Activated T-helper 1 cell treated with anti-CD3 and anti-CD28 coated beads, Interleukin-12 subunit alpha, Interleukin-12 subunit beta, Interleukin-2, Interleukin-4 antibody, amounts not matched to agents 30 ng/mL and 10 ng/mL and 1 ng/mL, durations not matched to agents 14 hours and 24 hours and 36 hours (primary cell): ENCODE measurements at places on chromosomes 7 and 10.
A peak's percentile ranks its signal among the peaks of the same experiment; 100 is the strongest.

- no peaks in the 10 kb centered on the region for H3K27me3 ChIP-seq
- H3K4me3 ChIP-seq: no peak overlapping the region
Observed at GRCh38 chr10:124294811-124295770, 123.6 kb downstream of the OAT start.

DNA sequence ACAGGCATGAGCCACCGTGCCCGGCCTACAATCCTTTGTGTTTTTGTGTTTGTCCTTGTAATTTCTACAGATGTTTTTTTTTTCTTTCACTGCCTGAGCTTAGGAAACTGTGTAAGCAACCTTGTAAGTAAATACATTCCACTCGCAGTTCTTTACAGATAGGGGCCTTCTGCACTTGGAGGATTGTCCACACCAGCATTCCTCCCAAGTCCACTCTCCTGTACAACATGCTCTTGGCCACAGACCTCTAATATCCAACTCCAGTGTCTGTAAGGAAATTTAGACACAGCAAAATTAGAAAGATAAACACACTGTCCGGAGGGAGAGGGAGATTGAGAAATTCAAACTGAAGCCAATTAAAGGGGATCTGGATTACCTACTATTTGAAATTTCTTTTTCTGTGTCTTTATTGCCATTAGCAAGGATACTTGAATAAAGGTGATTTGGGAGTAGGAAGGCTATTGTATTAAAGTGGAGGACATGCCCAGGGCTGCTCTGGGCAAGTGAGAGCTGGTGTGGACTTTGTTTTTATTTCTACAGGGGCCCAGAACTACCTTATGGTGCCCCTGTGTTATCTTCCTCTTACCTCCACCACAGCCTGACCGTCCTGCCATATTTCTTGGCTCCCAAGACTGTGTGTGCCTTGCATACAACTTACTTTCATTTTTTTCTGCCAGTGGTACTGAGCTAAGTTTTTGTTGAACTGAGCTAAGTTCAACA, 9.7 kb downstream of the MXI1 start:
- H3K4me3 ChIP-seq: no peak overlapping the region
- H3K4me1 ChIP-seq: peaks cover 84% of the 10 kb centered on the region
- H3K36me3 ChIP-seq: peaks cover 22% of the 10 kb centered on the region
- no peaks in the 10 kb centered on the region for H3K27me3 ChIP-seq

GRCh38 chr7:133699386-133699785, 427.8 kb upstream of the LRGUK start:
- H3K27me3 ChIP-seq: peaks cover 2% of the 10 kb centered on the region
- no peak overlapping the region for H3K4me3 ChIP-seq

DNA sequence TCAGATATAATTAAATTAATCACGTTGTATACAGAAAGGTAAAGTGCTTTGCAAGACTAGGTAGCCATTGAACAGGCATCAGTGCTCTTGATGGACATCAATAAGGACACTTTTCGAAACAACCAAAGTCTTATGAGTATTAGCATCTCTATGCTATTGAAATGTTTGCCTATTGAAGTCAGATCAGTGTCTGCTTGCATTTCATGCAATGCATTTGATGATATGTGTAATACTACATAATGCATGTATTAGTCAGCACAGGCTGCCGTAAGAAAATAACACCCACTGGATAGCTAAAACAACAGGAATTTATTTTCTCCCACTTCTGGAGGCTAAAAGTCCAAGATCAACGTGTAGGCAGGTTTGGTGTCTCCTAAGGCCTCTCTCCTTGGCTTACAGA, 209.3 kb upstream of the PLXDC2 start:
- DNase-seq: no peak
- H3K4me3 ChIP-seq: no peak overlapping the region
- no peak overlapping the region for H3K27ac ChIP-seq
- H3K4me1 ChIP-seq: no peaks in the 10 kb centered on the region
- no peaks in the 10 kb centered on the region for H3K27me3 ChIP-seq
- H3K36me3 ChIP-seq: no peaks in the 10 kb centered on the region

- H3K4me1 ChIP-seq: peaks cover 8% of the 10 kb centered on the region
- no peak for DNase-seq
- H3K4me3 ChIP-seq: no peak overlapping the region
Observed at GRCh38 chr7:99840136-99840869, 12.5 kb downstream of the CYP3A43 start.

- peaks cover 11% of the 10 kb centered on the region for H3K27me3 ChIP-seq
- no peak overlapping the region for H3K27ac ChIP-seq
- no peak for DNase-seq
- no peak overlapping the region for H3K4me3 ChIP-seq
Observed at GRCh38 chr7:25574828-25575227, 346.5 kb upstream of the NPVF start.

- H3K36me3 ChIP-seq: no peaks in the 10 kb centered on the region
- no peak overlapping the region for H3K4me3 ChIP-seq
- no peak overlapping the region for H3K27ac ChIP-seq
- no peaks in the 10 kb centered on the region for H3K27me3 ChIP-seq
- H3K4me1 ChIP-seq: peaks cover 54% of the 10 kb centered on the region
Observed at GRCh38 chr10:23338155-23338828, 6.3 kb downstream of the C10orf67 start.

- H3K4me1 ChIP-seq: no peaks in the 10 kb centered on the region
- no peak overlapping the region for H3K27ac ChIP-seq
- no peaks in the 10 kb centered on the region for H3K36me3 ChIP-seq
- no peaks in the 10 kb centered on the region for H3K27me3 ChIP-seq
- H3K4me3 ChIP-seq: no peak overlapping the region
Observed at GRCh38 chr10:36017137-36017536, 375.0 kb upstream of the FZD8 start.

GRCh38 chr10:109219935-109220605, 703.2 kb downstream of the XPNPEP1 start:
- H3K27me3 ChIP-seq: no peaks in the 10 kb centered on the region
- no peak for DNase-seq
- H3K4me3 ChIP-seq: no peak overlapping the region
- H3K36me3 ChIP-seq: no peaks in the 10 kb centered on the region
- no peaks in the 10 kb centered on the region for H3K4me1 ChIP-seq

DNA sequence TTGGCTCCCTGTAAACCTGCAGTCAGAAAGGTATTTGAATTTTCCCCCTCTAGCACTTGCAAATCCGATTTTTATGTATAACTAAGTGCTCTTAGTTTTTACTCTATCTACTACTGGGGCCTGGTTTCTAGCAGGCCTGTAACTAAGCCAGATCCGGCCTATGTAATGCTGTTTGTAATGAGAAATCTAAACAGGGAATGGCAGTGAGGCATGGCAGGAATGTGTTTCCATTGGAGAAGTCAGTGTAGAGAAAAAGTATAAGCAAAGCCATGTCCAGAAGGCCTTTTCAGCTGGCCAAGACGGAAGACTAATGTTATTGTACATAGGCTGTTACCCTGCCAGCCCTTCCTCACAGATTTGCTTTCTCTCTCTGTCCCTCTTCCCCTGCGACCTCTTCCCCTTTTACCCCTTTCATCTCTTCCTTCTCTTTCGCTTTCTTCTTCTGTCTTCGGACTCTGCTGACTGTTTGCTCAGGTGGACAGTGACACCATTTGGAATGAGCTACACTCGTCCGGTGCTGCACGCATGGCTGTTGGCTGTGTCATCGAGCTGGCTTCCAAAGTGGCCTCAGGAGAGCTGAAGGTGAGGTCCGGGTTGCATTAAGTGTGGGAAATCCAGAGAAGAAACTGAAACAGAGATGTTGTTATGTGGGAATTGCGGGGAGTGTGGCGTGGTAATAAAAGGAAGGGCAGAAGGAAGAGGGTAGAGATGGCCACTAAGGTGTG, 297.5 kb downstream of the HDAC9 start:
- H3K4me3 ChIP-seq: no peak overlapping the region
- H3K27ac ChIP-seq: no peak overlapping the region
- no peaks in the 10 kb centered on the region for H3K36me3 ChIP-seq
- H3K27me3 ChIP-seq: no peaks in the 10 kb centered on the region
- H3K4me1 ChIP-seq: no peaks in the 10 kb centered on the region

- peaks cover 17% of the 10 kb centered on the region for H3K27me3 ChIP-seq
- H3K4me1 ChIP-seq: no peaks in the 10 kb centered on the region
Observed at GRCh38 chr10:118953598-118954393, 75.7 kb upstream of the NANOS1 start.

GRCh38 chr10:124650820-124651401, 93.3 kb downstream of the FAM53B start:
- peaks cover 79% of the 10 kb centered on the region for H3K4me1 ChIP-seq
- H3K4me3 ChIP-seq: peak overlapping the region; percentile 59
- no peaks in the 10 kb centered on the region for H3K27me3 ChIP-seq
- peaks cover 13% of the 10 kb centered on the region for H3K36me3 ChIP-seq

DNA sequence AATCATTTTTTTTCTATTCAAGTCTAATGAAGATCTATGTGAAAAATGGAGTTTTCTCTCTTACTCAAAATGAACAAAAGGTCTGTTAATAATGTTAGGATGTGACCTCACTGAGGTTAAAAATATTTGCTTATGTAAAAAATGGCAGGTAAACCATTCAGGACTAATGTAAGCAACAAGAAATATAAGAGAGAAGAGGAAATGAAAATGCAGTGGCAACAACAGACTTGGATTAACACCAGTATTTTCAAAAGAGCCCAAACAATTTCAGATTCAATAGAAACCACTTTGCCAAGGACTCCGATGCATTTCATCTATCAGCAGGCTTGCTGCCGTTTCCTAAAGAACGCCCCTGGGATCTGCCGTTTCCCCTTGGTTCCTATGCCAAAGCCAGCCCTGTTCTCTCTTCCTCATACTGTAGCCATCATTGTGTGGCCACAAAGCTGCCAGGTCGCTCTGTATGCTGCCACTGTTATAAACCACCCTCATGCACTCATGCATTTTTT, 66.4 kb downstream of the MTURN start:
- no peak for DNase-seq
- H3K36me3 ChIP-seq: no peaks in the 10 kb centered on the region
- H3K4me3 ChIP-seq: no peak overlapping the region
- H3K27me3 ChIP-seq: no peaks in the 10 kb centered on the region

GRCh38 chr10:73225518-73225917, 21.5 kb downstream of the DNAJC9 start:
- no peak overlapping the region for H3K4me3 ChIP-seq
- H3K36me3 ChIP-seq: peaks cover 2% of the 10 kb centered on the region
- H3K27ac ChIP-seq: no peak overlapping the region
- no peaks in the 10 kb centered on the region for H3K27me3 ChIP-seq
- DNase-seq: no peak

DNA sequence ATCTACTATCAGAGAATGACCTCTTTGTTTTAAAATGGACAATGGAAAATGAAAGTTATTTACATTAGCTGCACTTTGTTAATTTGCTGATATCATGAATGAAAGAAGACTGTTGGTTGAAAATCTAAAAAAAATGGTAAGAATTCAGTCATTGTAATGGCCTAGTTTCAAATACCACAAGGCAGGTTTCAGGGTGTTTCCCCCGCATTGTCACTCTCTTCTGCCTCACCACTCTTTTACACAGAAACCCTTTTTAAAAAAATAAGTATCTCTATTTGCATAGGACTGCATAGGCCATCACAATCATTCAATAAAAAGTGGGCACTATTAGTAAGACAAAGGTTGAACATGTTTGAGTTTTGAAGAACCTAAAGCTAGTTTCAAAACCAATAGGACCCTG, 737.1 kb downstream of the INHBA start:
- no peak overlapping the region for H3K27ac ChIP-seq
- no peak for DNase-seq
- no peaks in the 10 kb centered on the region for H3K27me3 ChIP-seq
- H3K4me1 ChIP-seq: no peaks in the 10 kb centered on the region
- no peaks in the 10 kb centered on the region for H3K36me3 ChIP-seq

DNA sequence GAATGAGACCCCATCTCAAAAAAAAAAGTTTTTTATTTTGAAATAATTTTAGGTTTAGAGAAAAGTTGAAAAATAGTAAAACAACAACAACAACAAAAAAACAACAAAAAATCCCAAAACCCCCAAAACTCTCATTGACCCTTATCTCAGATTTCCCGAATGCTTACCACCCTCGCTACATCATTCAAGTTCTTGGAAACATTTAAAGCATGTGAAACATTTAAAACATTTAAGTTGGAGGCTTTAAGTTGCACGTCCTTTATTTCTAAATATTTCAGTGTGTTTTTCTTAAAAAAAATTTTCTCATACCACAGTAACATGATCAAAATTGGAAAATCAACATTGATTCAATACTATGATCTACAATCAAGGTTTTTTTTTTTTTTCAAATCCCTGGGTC, 382 bp upstream of the ARMS2 start:
- no peak overlapping the region for H3K4me3 ChIP-seq
- H3K27me3 ChIP-seq: peaks cover 29% of the 10 kb centered on the region
- DNase-seq: no peak
- H3K4me1 ChIP-seq: no peaks in the 10 kb centered on the region

DNA sequence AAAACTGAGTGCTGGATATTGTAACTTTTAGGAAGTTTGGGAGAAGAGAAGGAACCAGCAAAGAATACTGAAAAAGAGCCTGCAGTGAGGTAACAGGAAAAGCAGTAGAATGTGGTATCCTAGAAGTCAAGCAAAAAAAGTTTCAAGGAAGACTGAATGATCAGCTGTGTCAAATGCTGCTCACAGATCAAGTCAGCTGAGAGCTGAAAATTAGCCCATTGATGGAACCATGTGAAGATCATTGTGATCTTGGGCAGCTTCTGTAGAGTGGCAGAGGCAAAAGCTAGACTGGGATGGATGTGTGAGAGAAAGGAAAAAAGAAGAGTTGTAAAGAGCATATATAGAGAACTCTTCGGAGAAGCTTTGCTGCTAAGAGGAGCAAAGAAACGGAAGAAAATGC, 315.4 kb upstream of the BMPER start:
- no peaks in the 10 kb centered on the region for H3K4me1 ChIP-seq
- H3K4me3 ChIP-seq: no peak overlapping the region
- H3K36me3 ChIP-seq: no peaks in the 10 kb centered on the region
- no peak overlapping the region for H3K27ac ChIP-seq
- H3K27me3 ChIP-seq: no peaks in the 10 kb centered on the region

- no peak overlapping the region for H3K4me3 ChIP-seq
- peaks cover 23% of the 10 kb centered on the region for H3K27me3 ChIP-seq
- no peak for DNase-seq
- no peaks in the 10 kb centered on the region for H3K4me1 ChIP-seq
Observed at GRCh38 chr7:76236224-76236623, 34.5 kb downstream of the SRRM3 start.

GRCh38 chr7:41931263-41931646, 228.4 kb upstream of the INHBA start:
- DNase-seq: no peak
- H3K36me3 ChIP-seq: no peaks in the 10 kb centered on the region
- peaks cover 5% of the 10 kb centered on the region for H3K4me1 ChIP-seq
- no peak overlapping the region for H3K4me3 ChIP-seq

DNA sequence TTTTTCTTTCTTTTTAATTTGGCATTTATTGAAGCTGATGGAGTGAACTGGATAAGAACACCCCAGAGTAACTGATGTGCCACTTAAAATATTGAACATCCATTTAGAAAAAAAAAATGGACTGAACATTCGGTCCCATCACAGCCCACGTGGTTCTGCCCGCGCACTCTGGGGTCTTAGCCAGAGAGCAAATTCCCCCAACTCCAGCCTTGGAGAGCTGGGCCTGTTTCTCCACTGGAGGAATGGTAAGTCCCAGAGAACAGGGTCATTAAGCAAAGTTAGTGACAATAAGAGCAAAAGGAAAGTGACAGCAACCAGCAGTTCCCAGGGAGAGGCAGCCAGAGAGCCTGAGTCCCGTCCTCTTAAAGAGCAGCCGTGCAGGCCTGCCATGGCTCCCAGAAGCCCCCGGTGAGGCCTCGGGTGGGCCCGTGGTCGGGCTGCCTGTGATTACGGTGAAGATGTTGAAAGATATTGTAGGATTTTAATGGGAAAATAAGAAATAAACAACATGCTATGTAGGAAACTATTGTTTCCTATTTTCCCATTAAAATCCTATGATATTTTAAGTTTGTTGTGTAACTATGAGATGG, 487.9 kb upstream of the MKI67 start:
- H3K27ac ChIP-seq: no peak overlapping the region
- H3K4me3 ChIP-seq: no peak overlapping the region
- H3K27me3 ChIP-seq: no peaks in the 10 kb centered on the region
- H3K4me1 ChIP-seq: no peaks in the 10 kb centered on the region
- no peak for DNase-seq
